ENCODE measurements at places on chromosomes 2 and 18.

- no peaks in the 10 kb centered on the region for H3K36me3 ChIP-seq
- H3K27ac ChIP-seq = no peak overlapping the region
- H3K4me1 ChIP-seq = no peaks in the 10 kb centered on the region
- H3K4me3 ChIP-seq = no peak overlapping the region
- no peaks in the 10 kb centered on the region for H3K27me3 ChIP-seq
- no peak for DNase-seq
These were observed 58.0 kb upstream of the PEX13 start for GRCh38 chr2:60959501-60959900.

GRCh38 chr2:134231965-134232340, 21.9 kb upstream of the MGAT5 start:
- no peaks in the 10 kb centered on the region for H3K4me1 ChIP-seq
- H3K27me3 ChIP-seq = no peaks in the 10 kb centered on the region
- no peak for DNase-seq

GRCh38 chr18:51655327-51655698, 457.8 kb upstream of the MEX3C start:
- H3K27ac ChIP-seq = no peak overlapping the region
- no peak overlapping the region for H3K4me3 ChIP-seq
- H3K27me3 ChIP-seq = no peaks in the 10 kb centered on the region

DNA sequence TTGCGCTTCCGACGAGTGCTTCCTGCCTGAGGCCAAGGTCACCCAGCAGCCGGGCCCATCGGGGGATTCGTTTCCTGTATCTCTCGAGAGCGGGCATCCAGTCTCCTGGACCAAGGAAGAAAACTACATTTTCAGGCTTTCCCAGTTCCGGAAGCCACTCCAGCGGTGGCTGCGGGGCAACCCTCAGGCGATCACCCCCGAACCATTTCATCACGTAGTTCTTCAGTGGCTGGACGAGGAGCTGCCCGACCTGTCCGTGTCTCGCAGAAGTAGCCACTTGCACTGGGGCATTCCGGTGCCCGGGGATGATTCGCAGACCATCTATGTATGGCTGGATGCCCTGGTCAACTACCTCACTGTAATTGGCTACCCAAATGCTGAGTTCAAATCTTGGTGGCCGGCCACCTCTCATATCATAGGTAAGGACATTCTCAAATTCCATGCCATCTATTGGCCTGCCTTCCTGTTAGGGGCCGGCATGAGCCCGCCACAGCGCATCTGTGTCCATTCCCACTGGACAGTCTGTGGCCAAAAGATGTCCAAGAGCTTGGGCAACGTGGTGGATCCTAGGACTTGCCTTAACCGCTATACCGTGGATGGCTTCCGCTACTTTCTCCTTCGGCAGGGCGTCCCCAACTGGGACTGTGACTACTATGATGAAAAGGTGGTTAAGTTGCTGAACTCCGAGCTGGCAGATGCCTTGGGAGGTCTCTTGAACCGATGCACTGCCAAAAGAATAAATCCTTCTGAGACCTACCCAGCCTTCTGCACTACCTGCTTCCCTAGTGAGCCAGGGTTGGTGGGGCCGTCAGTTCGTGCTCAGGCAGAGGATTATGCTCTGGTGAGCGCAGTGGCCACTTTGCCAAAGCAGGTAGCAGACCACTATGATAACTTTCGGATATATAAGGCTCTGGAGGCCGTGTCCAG, 1.0 kb downstream of the MARS2 start:
- H3K4me3 ChIP-seq = peak overlapping the region; percentile 67
- DNase-seq = peak; percentile 18
- peaks cover 27% of the 10 kb centered on the region for H3K4me1 ChIP-seq
- no peaks in the 10 kb centered on the region for H3K36me3 ChIP-seq
- H3K27ac ChIP-seq = no peak overlapping the region

- H3K36me3 ChIP-seq = no peaks in the 10 kb centered on the region
- no peak overlapping the region for H3K27ac ChIP-seq
- no peak for DNase-seq
- H3K4me1 ChIP-seq = no peaks in the 10 kb centered on the region
These were observed 125.7 kb upstream of the LYPD6 start for GRCh38 chr2:149204686-149205085.

DNA sequence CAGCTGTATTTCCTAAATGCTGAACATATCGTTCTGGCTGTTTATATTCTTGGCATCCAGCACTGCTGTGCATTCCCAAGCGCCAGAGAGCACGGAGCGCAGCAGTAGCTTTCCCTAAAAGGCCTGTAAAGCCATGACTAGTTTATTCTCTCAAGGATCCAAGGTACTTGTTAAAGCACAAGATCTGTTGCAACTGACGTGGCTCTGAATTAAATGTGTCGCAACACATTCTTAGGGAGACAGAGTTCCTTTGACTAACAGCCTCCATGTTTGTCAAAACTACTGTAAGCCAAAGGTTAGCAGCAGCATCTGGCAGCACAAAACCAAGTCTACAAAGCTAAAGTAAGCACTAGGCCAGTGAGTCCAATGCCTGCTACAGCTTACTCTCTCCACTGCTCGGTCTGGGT, 188.6 kb upstream of the FN1 start:
- no peak overlapping the region for H3K27ac ChIP-seq
- H3K36me3 ChIP-seq = no peaks in the 10 kb centered on the region
- no peaks in the 10 kb centered on the region for H3K27me3 ChIP-seq
- peaks cover 7% of the 10 kb centered on the region for H3K4me1 ChIP-seq
- DNase-seq = no peak
- H3K4me3 ChIP-seq = no peak overlapping the region

DNA sequence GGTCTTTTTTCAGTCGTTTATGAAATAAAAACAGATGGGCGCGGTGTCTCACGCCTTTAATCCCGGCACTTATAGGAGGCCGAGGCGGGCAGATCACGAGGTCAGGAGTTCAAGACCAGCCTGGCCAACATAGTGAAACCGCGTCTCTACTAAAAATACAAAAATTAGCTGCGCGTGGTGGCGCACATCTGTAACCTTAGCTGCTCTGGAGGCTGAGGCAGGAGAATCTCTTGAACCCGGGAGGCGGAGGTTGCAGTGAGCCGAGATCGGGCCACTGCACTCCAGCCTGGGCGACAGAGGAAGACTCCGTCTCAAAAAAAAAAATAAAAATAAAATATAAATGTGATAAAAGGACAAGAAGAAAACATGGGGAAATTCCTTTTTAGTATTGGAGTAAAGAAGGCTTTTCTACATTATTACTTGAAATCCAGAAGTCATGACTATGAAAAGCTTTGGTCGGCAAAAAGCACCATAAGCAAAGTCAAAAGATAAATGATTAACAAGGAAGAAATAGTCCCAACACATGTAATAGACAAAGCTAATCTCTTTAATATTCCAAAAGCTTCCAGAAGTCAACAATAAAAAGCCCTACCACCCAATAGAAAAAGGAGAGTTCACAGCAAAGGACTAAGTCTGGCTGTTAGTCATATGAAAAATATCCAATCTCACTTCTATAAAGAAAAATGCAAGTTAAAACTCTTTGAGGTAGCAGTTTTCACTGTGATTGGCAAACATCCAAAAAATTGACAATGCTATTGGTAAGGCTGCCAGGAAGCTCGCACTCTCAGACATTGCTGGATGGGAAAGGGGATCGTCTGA, 1.4 kb upstream of the FAM168B start:
- no peaks in the 10 kb centered on the region for H3K36me3 ChIP-seq
- H3K4me1 ChIP-seq = peaks cover 3% of the 10 kb centered on the region
- no peak overlapping the region for H3K27ac ChIP-seq
- DNase-seq = no peak
